Left cardiac atrium (tissue), 4 donors: ENCODE measurements at places on chromosomes 16 and 17.

DNA sequence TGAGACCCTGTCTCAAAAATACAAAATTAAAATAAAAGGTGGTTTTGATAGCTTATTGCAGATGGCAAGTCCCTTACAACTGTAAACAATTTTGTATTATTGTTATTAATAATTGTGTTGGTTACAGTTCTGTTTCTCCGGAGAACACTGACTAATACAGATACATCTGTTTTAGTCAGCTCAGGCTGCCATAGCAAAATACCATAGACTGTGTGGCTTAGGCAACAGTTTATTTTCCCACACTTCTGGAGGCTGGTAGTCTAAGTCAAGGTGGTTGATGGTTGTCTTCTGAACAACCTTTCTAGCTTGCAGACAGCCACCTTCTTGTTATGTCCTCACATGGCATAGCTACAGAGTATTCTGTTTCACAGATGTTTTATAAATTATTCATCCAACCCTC is 14.2 kb upstream of the IL21R start:
- DNase-seq, result no peak

DNA sequence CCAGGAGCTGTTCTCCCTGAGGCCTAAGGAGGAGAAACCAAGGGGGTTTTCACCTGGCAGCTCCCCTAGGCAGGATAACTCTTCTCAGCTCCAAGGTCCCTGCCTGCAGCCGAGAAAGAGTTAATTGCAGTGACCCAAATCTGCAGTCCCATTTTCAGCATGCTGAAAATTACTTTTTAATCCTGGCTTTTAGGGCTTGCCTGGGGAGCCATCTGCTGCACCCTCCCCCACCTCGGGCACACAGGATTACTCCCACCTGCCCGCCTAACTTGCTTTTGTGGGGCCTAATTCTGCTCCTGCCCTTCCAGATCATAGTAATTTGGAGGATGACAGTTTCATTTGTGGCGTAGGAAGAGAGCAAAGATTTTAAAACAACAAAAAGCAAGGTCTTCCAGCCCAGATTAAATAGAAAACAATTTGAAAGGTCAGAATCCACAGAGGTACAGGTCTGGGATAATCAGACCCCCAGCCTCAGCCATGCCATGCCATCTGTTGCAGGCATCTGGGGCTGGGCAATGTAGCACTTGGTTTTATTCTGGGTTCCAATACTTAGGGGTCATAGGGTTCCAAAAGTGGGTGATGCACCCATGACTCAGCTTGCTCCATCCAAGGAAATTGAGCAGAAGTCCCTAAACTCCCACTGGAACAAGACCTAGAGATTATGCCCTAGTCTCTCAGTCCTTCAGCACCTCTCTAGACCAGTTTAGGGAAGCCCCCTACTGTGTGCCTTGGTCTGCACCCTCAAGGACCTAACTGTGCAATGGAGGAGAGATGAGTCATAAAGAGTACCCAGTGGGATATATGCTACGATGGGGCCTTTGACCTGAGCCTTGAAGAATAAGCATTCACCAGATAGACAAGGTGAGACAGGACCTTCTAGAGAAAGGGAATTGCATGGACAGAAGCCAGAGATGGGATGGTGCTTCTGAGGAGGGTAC is 64.5 kb upstream of the NLK start:
- DNase-seq, result no peak

DNA sequence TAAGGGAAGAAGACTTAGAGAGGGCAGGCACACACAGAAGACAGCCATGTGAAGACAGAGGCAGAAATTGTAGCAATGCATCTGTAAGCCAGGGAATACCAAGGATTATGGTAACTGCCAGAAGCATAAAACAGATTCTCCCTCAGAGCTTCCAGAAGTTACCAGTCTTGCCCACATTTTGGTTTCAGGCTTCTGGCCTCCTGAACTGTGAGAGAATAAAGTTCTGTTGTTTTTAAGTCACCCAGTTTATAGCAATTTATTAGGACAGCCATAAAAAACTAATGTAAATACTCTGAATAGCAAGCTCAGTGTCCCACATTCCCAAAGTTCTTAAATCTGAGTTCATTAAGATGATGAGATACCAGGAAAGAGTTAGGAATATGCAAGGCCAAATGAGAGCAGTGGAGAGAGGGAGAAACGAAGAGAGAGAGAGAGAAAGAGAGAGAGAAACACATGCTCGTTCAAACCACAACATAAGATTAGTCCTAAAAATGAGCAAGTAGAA is 123.4 kb downstream of the HS3ST3A1 start:
- no peak for DNase-seq

DNA sequence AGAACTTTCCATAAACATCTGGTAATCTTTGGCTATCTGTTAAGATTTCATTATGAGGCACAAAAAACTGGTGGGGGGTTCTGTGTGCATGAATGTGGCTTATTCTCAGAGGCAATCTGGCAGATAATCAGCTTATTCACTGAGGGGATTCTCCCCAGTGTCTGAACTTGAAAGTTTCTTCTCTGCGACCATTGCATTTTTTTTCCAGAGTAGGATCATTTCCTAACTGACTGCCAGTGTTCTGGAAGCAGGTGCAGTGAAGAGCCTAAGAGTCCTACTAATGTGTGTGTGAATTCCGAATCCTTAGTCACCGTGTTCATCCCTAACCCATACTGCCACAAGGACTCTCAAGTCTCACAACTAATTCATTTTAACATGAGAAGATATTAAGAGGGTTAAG is 64.9 kb upstream of the LRRC37A3 start:
- DNase-seq, result no peak

- no peak for DNase-seq
Observed at GRCh38 chr16:19757026-19757425, 39.0 kb downstream of the IQCK start.

GRCh38 chr16:67430504-67430976 is 381 bp upstream of the HSD11B2 start:
- DNase-seq, result no peak

DNA sequence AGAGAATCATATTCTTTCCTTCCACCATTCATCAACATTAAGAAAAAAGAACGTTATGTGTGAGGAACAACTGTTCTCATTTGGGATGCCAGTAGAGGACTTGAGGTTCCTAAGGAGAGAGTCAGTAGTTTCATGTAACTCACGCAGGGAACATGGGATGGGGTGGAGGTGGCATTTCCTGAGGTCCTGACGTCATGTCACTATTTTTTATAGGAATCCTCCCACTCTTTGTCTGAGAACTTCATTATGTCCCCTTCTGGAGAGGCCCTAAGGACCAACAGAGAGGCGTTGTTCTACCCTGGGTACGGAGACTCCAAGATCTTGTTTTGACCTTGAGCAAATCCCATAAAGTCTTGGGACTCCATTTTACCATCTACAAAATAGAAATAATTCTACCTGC is 211.7 kb upstream of the SOX9 start:
- DNase-seq, result no peak
